T-helper 9 cell (primary cell): ENCODE measurements at places on chromosomes 11 and 22.

GRCh38 chr11:126444072-126444471, 88.6 kb downstream of the ST3GAL4 start:
- no peak for DNase-seq

DNA sequence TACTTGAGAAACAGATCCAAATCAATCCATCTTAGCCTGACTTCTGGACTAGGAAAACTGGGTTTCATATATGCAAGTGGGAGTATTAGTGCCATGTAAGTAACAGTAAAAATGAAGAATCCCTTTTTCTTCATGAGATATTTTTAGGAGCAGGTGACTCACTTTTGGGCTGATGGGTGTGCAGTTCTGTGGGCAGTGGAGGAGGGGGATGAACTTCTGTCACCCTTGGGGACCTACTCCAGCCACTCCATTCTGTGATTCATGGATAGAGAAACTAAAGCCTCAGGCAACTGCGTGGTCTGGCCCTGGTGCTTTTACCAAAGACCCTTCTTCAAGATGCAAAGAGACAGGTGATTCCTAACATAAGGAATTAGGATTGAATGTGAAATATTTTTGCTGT, 208.6 kb upstream of the NARS2 start:
- no peak for DNase-seq

GRCh38 chr11:68780829-68781228, 29.5 kb upstream of the TESMIN start:
- no peak for DNase-seq

- no peak for DNase-seq
These were observed 717.9 kb downstream of the OPCML start for GRCh38 chr11:132814410-132814809.

- DNase-seq = no peak
These were observed 16.5 kb upstream of the GAL start for GRCh38 chr11:68667511-68668500.
